Sigmoid colon (tissue), 7 donors: ENCODE measurements at places on chromosomes 3 and 15.

GRCh38 chr3:112807685-112808084 is 39.0 kb downstream of the CD200R1L start:
- no peak for DNase-seq
- H3K4me1 ChIP-seq = peaks cover 32% of the 10 kb centered on the region
- H3K27ac ChIP-seq = no peak overlapping the region
- H3K4me3 ChIP-seq = no peak overlapping the region
- no peaks in the 10 kb centered on the region for H3K27me3 ChIP-seq

DNA sequence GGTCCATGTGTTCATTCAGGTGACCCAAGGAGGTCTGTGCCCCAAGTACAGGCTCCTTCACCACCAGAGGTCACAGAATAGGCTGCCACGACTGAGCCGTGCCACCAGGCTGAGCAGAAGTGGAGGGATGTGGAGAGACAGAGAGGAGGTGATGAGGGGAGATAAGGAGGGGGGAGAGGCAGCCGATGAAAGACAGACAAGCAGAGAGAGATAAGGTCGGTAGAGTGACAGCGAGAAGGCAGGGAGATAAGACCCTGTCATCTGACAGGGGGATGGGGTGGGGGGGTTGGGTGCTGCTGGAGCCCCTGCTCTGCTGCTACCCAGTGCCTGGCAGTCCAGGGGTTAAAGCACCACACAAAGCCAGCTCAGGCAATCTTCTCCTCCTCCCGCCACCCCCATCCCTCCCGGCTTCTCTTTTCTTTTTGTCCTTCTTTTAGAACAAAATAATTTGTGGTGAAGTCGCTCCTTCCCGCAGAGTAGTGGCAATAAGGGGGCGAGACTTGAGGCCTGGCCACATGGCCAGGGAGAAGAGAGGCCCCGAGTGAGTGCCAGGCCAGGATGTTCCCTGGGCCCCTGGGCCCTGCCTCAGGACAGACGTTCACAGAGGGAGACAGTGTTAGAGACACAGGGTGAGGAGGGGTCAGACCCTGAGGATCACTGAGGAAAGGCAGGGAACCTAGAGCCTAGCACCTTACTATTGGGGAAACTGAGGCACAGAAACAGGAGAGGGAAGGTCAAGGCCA is 67.9 kb downstream of the CACNA2D2 start:
- H3K4me1 ChIP-seq = no peaks in the 10 kb centered on the region
- DNase-seq = no peak
- H3K27ac ChIP-seq = no peak overlapping the region
- H3K36me3 ChIP-seq = no peaks in the 10 kb centered on the region
- H3K4me3 ChIP-seq = no peak overlapping the region

DNA sequence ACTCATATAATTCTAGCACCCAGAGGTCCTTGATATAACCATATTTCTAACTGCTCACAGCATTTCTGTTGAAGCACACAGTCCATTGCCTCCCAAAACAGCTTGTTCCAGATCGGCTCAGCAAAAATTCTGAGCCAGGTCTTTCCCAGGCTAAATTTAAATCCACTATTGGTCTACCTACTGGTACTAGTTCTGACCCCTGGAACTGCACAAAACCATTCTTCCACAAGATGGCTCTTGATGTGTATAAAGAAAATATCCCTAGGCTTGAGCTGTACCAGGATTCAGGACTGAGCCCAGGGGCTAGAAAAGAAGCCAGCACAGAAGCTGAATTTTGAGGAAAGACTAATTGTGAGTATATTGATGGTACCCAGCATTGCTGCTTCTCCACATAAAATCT is 75.4 kb upstream of the ABHD17C start:
- H3K4me1 ChIP-seq = no peaks in the 10 kb centered on the region
- no peaks in the 10 kb centered on the region for H3K36me3 ChIP-seq
- no peak overlapping the region for H3K4me3 ChIP-seq
- DNase-seq = no peak
- H3K27ac ChIP-seq = no peak overlapping the region

- no peaks in the 10 kb centered on the region for H3K27me3 ChIP-seq
- no peak for DNase-seq
- no peaks in the 10 kb centered on the region for H3K36me3 ChIP-seq
- H3K27ac ChIP-seq = no peak overlapping the region
- no peaks in the 10 kb centered on the region for H3K4me1 ChIP-seq
Observed at GRCh38 chr3:74546426-74546825, 68.0 kb downstream of the CNTN3 start.

GRCh38 chr3:117603097-117603496 is 893.5 kb downstream of the TUSC7 start:
- peaks cover under 1% of the 10 kb centered on the region for H3K4me1 ChIP-seq
- no peaks in the 10 kb centered on the region for H3K36me3 ChIP-seq
- no peak overlapping the region for H3K4me3 ChIP-seq
- H3K27me3 ChIP-seq = no peaks in the 10 kb centered on the region
- H3K27ac ChIP-seq = no peak overlapping the region

DNA sequence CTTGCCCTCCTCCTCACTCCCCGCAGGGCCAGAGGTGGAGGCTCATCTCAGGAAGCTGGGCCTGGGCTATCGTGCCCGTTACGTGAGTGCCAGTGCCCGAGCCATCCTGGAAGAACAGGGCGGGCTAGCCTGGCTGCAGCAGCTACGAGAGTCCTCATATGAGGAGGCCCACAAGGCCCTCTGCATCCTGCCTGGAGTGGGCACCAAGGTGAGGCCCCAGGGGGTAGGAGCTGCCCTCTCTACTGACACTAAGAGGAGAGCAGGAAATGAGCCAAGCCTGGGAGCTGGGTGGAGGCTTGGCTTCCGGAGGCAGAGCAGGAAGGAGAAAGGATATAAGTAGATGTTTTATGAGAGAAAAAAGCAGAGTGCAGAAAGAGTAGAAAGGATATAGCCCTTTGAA is 4.9 kb downstream of the OGG1 start:
- peaks cover 15% of the 10 kb centered on the region for H3K36me3 ChIP-seq
- H3K4me3 ChIP-seq = no peak overlapping the region
- no peaks in the 10 kb centered on the region for H3K27me3 ChIP-seq
- peak overlapping the region; percentile 16 for H3K27ac ChIP-seq
- peaks cover 20% of the 10 kb centered on the region for H3K4me1 ChIP-seq

GRCh38 chr15:90881978-90882721 is 2.2 kb upstream of the FES start:
- no peak for DNase-seq
- peaks cover 59% of the 10 kb centered on the region for H3K36me3 ChIP-seq
- no peak overlapping the region for H3K27ac ChIP-seq

DNA sequence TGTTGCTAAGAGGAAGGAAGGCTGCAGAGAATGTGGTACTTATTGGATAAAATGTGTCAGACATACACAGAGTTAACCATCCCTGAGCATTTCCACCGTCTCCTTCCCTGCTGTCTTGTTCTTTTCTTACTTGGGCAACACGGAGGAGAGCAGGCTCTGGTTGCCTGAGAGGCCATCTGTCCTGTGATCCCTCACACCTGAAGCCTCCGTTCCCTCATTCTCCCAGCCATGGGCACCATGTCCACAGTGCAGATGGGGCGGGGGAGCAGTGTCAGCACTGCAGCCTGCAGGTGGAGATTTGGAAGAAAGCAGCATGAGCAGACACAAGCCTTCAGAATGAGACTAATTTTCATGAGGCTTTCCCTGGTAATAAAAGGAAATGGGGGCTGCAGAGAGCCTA is 133.7 kb downstream of the CHCHD6 start:
- no peaks in the 10 kb centered on the region for H3K4me1 ChIP-seq
- no peak overlapping the region for H3K4me3 ChIP-seq
- DNase-seq = peak; percentile 21

DNA sequence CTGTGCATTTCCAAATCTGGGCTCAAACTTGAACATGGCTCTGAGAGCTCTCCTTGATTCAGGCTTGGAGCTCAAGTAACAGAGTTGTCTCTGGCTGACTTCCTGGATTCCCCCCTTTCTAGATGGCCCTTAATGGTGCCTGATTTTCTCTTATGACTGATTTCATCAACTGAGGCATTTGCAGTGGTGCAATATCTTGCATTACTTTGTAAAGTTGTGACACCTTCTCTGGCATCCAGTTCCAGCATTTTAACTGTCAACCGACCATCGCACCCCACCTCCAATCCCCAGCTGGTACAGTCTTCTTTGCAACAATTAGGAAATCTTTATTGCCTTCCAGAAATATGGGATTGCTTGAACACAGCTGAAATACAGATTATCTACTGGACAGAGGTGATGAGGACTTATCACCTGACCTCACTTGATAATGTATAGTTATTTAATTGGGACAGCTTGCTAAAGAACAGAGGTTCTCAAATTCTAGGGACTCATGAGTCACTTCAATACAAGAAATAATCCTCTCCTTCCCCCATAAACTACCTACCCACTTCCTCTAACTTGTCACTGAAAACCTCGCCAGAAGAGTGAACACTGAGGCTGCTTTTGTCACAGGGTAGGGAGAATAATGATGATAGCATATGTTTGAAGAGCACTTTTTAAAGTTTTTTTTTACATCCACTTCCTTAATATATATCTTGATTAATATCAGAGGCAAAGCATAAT is 41.8 kb downstream of the FILIP1L start:
- H3K36me3 ChIP-seq = no peaks in the 10 kb centered on the region
- H3K27ac ChIP-seq = no peak overlapping the region
- H3K27me3 ChIP-seq = no peaks in the 10 kb centered on the region

- H3K27ac ChIP-seq = no peak overlapping the region
- no peaks in the 10 kb centered on the region for H3K27me3 ChIP-seq
- DNase-seq = peak; percentile 85
- H3K4me3 ChIP-seq = no peak overlapping the region
- H3K36me3 ChIP-seq = no peaks in the 10 kb centered on the region
- H3K4me1 ChIP-seq = no peaks in the 10 kb centered on the region
Observed at GRCh38 chr3:195110647-195111318, 160.2 kb downstream of the XXYLT1 start.

DNA sequence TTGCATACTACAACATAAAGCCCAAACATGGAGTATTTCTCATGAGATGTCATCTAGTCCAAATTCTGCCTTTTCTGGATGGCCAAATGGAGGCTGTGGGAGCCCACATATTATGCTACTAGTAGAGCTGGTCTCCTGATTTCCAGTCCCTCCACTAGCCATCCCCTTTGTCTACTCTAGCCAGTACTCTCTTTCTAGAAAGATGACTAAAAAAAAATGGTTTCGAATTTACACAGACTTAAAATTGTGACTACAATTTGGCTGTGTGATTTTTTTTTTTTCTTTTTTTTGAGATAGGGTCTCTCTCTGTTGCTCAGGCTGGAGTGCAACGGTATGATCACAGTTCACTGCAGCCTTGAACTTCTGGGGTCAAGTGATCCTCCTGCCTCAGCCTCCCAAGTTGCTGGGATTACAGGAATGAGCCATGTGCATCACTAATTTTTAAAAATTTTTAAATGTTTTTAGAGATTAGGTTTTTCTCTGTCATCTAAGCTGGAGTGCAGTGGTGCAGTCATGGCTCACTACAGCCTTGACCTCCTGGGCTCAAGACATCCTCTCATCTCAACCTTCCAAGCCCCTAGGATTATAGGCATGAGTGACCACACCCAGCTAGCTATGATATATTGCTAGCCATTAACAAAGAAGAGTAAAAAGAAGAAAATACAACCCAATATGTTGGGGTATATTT is 273.9 kb downstream of the ADAMTSL3 start:
- H3K27me3 ChIP-seq = no peaks in the 10 kb centered on the region
- DNase-seq = no peak
- peaks cover 6% of the 10 kb centered on the region for H3K36me3 ChIP-seq
- peaks cover 25% of the 10 kb centered on the region for H3K4me1 ChIP-seq

DNA sequence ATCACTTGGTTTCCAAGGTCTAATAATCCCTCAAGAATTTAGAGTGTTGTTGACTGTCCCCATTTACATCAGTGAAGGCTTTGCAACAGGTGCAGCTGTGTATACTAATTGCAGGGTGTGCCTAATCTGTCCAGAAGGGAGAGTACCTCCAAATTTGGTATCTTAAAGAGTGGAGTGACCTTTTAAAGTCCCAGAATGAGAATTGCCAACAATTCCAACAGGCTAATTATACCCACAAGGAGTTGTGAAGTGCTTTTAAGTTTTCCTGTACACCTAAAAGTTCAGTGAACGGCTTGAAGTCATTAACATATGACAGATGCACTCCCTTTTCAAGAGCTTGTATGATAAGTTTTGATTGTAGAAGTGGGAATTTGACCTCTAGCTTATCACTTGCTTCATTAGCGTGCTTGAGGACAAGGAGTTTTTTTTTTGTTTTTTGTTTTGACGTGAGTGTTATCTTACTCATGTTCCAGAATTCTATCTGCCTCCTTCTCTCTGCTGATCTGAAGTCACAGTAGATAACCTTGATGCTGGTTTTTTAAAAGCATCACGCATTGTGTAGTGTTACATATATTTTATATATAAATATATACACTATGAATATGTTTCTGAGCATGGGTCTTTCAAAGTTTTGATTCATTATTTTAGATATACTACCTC is 26.3 kb downstream of the CDIN1 start:
- H3K4me3 ChIP-seq = no peak overlapping the region
- no peak overlapping the region for H3K27ac ChIP-seq
- no peak for DNase-seq
- no peaks in the 10 kb centered on the region for H3K4me1 ChIP-seq
- no peaks in the 10 kb centered on the region for H3K36me3 ChIP-seq
- no peaks in the 10 kb centered on the region for H3K27me3 ChIP-seq

DNA sequence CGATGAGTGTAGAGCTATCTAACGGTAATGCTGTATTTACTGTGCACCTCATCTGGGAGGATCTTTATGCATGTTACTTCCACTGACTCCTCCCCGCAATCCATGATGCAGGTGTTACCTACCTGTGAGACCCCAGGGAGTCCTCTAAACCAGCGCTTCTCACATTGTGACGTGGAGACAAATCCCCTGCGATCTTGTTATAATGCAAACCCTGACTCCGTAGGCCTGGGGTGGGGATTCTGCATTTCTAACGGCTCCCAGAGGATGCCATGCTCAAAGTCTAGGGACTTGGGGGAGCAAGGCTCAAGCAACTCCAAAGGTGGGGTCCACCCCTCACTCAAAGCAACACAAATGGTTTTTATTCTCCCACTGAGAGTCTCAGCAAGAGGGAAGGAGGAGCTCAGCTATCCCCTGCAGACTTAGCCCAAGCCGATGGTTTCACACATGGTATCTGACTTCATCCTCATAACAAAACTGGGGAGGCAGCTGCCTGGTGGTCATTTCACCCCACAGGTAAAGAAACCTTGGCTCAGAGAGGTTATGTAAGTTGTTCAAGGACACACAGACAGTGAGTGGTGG is 63.6 kb downstream of the PCSK6 start:
- no peak for DNase-seq
- H3K27me3 ChIP-seq = no peaks in the 10 kb centered on the region
- no peak overlapping the region for H3K27ac ChIP-seq
- no peaks in the 10 kb centered on the region for H3K4me1 ChIP-seq
- no peaks in the 10 kb centered on the region for H3K36me3 ChIP-seq
- no peak overlapping the region for H3K4me3 ChIP-seq

DNA sequence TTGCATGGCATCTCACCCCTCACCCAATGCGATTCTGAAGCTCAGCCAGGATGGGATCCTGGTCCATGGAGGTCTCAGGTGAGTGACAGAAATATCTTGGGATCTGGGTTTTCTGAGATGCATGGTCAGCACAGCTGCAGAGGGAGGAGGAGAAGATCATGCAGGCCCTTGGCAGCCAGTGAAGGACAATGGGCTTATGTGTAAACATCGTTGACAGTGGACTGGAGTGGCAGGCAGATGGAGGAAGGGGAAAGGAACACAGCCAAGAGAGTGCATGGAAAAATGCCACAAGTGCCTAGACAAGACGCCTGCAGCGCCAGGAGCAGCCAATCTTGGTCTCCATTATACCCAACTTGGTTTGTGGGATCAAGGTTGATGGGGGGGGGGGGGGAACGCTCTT is 347.9 kb downstream of the MCTP2 start:
- H3K4me1 ChIP-seq = no peaks in the 10 kb centered on the region
- H3K4me3 ChIP-seq = no peak overlapping the region
- no peaks in the 10 kb centered on the region for H3K27me3 ChIP-seq
- no peak overlapping the region for H3K27ac ChIP-seq
- DNase-seq = no peak
